Smooth muscle cell of the pulmonary artery (primary cell): ENCODE measurements at places on chromosomes 4 and X. TPM values are rescaled to one million over a fixed set of nuclear protein-coding genes. Genes with fewer than 3 reads are reported as not detected.

The MRFAP1 gene
- 123 and 132 TPM in 2 replicates for total RNA-seq

The CXCL11 gene
- total RNA-seq: not detected in 2 replicates

The CSAG3 gene
- total RNA-seq: not detected in 2 replicates

The SHROOM2 gene
- total RNA-seq: 0.07 and 0.72 TPM in 2 replicates

The TECRL gene
- total RNA-seq: not detected in 2 replicates

The EFNB1 gene
- total RNA-seq: 30.1 and 45.3 TPM in 2 replicates

The POLN gene
- total RNA-seq: 3.9 and 5.1 TPM in 2 replicates

The FAM47A gene
- not detected in 2 replicates for total RNA-seq

The TEX13B gene
- total RNA-seq: not detected in 2 replicates

The FAM47E gene
- 0.59 and 1.2 TPM in 2 replicates for total RNA-seq

The MOB1B gene
- total RNA-seq: 17.1 and 21.6 TPM in 2 replicates

The GAGE12H gene
- total RNA-seq: not detected in 2 replicates

The RHOXF1 gene
- not detected in 2 replicates for total RNA-seq

The SRPX gene
- 244 and 500 TPM in 2 replicates for total RNA-seq

The DMRTC1 gene
- not detected in 2 replicates for total RNA-seq

The ZDHHC15 gene
- total RNA-seq: 0.23 and 0.91 TPM in 2 replicates

The CDKL5 gene
- total RNA-seq: 2.4 and 5.0 TPM in 2 replicates

The PABPC1L2B gene
- total RNA-seq: not detected in 2 replicates

The VGLL1 gene
- total RNA-seq: not detected in 2 replicates

The RAB40A gene
- total RNA-seq: 0.33 and 0.53 TPM in 2 replicates

The SMAD1 gene
- total RNA-seq: 6.8 and 7.9 TPM in 2 replicates

The CFAP47 gene
- not detected in 2 replicates for total RNA-seq
